ENCODE measurements at places on chromosomes 6 and 20.
A peak's percentile ranks its signal among the peaks of the same experiment; 100 is the strongest.

- DNase-seq: no peak
Observed at GRCh38 chr20:39135885-39136544, 173.9 kb downstream of the DHX35 start.

- peak; percentile 63 for DNase-seq
Observed at GRCh38 chr6:106334646-106335448, 9.3 kb upstream of the ATG5 start.

GRCh38 chr6:45563844-45564243 lies 186.1 kb upstream of the SUPT3H start:
- no peak for DNase-seq

DNA sequence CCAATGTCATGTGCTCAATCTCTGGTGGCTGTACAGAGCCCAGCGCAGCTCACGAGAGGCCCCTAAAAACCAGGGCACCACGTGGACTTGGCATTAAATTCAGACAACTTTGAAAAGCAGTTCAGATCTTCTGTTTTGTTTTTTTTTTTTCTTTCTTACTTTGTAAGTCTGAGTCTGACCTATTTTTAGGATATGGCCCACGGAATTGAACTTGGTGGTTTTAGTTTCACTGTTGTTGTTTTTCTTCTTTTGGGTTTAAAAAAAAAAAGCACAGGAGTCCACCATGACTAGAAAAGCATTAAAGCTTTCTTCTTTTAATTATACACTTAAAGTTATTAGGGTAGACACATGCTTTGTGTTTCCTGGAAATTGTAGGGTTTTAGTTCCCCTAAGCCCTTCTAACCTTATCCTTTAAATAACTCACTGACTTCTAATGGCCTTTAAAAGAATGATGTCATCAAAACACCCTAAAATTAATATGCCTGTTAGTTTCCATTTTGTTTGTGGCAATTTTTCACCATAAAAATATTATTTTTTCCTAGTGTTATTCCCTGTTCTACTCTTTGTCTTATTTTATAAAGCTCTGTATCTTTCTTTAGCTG lies 48.5 kb upstream of the CCN2 start:
- DNase-seq: no peak

- DNase-seq: no peak
Observed at GRCh38 chr6:37650071-37650481, 47.6 kb downstream of the MDGA1 start.
